ENCODE measurements at places on chromosomes 7 and 10.
A peak's percentile ranks its signal among the peaks of the same experiment; 100 is the strongest.

- no peak for DNase-seq
Measured at GRCh38 chr7:12719141-12719919, 31.9 kb downstream of the ARL4A start.

- no peak for DNase-seq
Measured at GRCh38 chr7:106610996-106611886, 49.7 kb downstream of the CCDC71L start.

DNA sequence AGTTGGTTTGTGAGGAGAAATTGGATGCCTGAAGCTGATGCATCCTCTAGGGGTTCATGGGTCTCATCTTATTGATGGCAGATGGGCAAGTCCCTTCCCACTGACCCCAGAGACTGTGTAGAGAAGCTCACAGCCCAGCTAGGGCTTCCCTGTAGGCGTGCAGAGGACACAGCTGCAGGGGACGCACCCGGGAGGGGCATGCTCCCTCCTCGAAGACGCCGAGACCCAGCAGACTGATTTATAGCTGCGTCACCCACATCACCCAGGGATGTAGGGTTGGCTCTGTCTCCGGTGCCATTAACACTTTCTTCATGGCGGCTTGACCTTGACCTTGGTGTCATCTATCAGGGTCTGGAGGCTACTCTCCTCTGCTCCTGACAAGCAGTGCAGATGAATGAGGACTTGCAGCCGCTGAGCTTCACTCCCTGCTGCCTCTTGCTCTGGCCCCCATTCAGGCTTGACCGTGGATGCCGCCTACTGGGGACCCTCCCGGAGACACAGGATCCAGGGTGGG lies 549.7 kb downstream of the TCERG1L start:
- no peak for DNase-seq

GRCh38 chr10:95291365-95292039 lies 699 bp upstream of the PDLIM1 start:
- DNase-seq = no peak

DNA sequence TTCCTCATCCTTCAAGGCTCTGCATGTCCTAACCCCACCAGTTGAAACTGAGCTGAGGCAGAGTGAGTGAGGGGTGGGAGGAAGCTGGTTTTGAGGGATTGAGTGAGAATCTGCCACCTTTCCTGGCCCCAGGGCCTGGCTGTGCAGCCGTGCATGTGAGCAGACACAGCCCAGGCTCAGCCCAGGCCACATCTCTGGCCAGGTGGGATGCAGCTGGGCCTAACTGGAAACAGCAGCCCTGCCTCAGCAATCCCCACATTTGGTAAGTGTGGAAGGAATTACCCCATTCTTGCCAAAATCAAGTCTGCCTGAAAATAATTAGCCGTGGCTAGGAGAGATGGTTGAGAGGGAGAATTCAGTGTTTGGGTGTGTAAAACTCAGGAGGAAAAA lies 116.6 kb downstream of the NEURL1 start:
- DNase-seq = no peak

DNA sequence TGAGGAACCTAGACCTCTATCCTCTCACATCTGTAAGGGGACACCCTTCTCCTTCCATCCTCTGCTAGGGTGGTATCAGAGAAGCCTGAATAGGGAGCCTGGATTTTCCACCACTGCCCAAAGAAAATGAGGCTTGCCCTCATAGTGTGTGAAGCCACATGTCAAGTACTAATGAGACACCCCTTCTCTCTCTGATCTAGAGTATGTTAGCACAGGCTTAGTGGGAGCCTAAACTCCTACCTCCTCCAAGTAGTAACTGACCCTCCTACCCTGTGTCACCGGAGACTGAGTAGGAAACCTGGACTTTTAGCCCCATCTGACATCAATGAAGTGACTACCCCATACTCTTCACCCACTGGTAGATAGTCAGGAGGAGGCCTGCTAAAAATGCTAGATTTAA lies 65.6 kb downstream of the PHYHIPL start:
- no peak for DNase-seq

DNA sequence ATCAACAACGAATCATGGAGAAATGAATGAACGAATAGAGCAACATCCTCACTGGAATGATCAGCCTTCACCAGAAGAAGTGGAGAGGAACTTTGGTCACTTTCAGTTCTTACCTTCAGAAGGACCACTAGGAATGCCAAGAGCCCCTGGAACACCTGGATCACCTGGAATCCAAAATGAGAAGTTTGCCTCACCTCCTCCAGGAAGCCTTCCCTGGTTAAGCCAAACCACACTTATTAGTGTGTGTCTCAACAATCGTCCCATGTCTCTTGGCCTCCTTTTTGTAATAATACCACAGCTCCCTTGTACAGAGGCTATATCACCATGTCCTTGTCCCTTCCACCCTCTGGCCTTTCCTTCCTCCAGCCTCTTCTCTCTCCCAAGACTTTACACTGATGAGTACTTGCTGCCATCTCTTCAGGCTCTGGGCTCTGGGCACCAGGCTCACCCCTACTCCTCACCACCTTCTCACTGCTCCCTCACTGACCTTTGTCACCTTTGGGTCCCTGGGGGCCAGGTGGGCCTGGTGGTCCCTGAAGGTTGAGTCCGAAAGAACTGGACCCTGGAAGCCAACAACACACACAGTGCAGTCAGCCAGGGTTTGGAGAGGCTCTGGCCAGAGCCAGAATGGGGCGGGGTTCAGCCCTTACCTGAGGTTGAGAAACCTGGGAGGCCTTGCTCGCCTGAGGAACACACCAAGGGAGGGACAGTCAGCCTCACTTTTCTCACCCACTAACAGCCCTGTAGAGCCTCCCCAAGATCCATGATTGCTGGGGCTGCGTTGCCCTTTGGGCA lies 46.5 kb downstream of the COL17A1 start:
- DNase-seq = no peak

DNA sequence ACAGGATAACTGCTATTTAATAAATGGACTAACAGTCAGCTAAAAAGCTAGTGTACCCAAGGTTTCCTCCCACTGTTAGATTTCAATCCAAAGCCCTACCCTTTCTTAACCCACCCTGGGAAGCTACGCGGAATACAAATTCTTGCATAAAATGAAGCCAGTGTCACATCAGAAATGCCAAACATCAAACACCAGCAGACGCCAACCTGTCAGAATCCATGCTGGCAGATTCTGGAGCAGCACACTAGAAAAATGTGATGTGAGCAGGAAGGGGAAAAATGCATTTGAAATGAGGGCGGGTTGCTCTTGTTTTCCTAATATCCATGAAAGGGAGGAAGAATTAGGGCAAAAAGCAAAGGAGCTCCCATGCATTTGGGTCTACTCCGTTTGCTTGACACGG lies 16.1 kb upstream of the JCAD start:
- DNase-seq = no peak

- DNase-seq = no peak
Measured at GRCh38 chr10:116719804-116720203, 22.6 kb downstream of the HSPA12A start.

- no peak for DNase-seq
Measured at GRCh38 chr7:114916261-114916892, 5.5 kb upstream of the MDFIC start.

DNA sequence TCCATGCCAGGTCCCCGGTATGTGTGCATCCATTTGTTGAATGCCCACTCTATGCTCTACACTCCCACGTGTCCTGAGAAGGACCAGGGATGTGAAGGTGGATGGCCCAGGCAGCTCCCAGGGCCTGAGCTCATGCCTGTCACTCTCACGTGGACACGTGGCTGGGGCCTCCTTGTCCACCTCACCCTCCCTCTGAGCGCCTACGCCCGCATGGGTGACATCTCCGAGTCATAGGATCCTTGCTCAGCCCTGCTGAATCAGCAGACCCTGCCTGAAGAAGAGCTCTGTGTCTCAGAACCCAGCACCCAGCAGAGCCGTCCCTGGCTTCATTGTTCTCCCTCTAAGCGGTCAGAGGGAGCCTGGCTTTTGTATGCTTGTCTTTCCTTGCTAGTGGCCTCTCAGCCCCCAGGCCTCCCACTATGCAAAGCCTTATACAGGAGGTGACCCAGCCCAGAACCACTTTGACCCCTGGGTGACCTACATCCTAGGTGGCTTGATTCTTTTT lies 107.9 kb upstream of the PPIF start:
- no peak for DNase-seq

DNA sequence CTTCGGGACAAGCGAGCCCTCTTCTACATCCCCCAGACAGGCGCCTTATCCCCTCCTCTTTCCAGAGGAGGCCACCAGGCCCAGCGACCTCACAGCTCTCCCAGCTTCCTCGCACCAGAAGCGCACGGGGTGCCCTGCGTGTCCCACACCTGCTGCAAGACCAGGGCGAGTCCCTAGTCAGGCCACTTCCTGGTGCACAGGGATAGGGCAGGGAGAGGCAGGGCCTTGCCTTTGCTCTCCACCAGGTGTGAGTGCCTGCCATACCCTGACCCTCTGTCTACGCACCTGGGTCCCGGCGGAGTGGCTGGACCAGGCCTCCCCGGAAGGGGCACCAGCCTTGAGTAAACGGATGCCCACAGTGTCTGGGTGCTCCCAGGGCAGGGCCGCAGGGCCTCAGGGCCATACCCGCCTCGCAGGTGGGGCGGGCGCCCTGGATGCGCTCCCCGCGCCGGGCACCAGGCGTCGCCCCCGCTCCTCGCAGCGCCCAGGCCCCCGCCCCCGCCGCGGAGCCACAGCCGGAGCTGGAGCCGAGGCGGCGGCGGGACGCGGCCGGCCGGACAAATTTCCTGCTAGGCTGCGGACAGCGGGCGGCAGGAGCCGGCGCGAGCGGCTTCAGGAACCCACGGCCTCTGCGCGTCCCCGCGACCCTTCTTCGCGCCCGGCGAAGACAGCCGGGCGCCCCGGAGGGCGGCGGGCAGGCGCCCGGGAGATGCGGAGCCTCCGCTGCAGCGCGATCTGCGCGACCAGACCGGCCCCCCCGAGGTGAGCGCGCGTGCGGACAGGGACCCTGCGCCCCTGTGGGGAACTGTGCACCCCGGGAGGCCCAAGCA lies at the start of gene PTPRE:
TSS of gene PTPRE (plus strand) at position 556 of the 830 bp plus-strand sequence. CDS start 133,779 bp downstream, outside the sequence.
- DNase-seq = peak; percentile 37

DNA sequence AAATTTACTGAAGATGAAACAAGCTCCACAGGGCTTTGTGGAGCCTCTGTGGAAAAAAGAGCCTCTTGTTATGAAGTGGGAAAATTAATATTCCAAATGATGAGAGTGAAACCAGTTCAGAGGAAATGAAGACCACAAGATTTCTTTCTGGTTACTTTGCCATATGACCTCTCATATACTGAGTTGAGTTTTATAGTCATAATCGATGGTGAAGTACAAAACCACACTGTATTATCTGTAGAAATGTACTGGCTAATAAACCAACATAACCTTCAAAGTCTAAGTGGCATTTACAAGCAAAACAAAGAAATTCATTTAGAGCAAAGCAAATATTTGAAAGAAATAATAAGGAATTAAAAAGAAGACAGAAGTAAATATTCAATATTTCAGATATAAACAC lies 662.6 kb upstream of the ZWINT start:
- no peak for DNase-seq

GRCh38 chr10:70052462-70053217 lies at the start of gene MACROH2A2:
MACROH2A2 (plus strand) TSS chr10:70052846; CDS start chr10:70075659, 22,813 bp downstream.
- peak; percentile 40 for DNase-seq

GRCh38 chr10:29327746-29328102 lies 38.9 kb downstream of the LYZL1 start:
- DNase-seq = no peak

DNA sequence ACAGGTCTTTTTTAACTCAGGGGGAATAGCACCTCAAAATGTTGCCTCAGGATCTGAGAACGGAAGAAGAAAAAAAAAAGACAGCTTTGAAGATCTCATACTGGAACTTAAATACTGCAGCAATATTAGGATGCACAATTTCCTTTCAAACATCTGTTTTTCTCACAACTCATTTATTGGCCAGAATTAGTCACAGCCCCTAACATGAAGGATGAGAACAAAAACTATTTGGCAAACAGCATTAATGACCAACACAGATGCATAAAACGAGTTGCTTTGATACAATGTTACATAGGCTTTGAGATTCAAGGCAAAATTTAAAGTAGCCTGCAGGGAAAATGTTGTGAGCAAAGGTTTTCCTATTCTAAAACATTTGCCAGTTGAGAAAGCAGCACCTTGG lies 36.5 kb downstream of the JMJD1C start:
- no peak for DNase-seq

GRCh38 chr10:122301055-122301810 lies 30.1 kb downstream of the BTBD16 start:
- no peak for DNase-seq

GRCh38 chr10:104123397-104123796 lies 1.4 kb downstream of the SFR1 start:
- DNase-seq = no peak

- no peak for DNase-seq
Measured at GRCh38 chr7:116291937-116292336, 81.6 kb downstream of the TES start.

- DNase-seq = no peak
Measured at GRCh38 chr10:77131214-77131613, 506.4 kb downstream of the KCNMA1 start.

GRCh38 chr7:2651847-2652735 lies 20.3 kb downstream of the TTYH3 start:
- no peak for DNase-seq

GRCh38 chr10:6140965-6141295 lies 52.1 kb downstream of the RBM17 start:
- no peak for DNase-seq

DNA sequence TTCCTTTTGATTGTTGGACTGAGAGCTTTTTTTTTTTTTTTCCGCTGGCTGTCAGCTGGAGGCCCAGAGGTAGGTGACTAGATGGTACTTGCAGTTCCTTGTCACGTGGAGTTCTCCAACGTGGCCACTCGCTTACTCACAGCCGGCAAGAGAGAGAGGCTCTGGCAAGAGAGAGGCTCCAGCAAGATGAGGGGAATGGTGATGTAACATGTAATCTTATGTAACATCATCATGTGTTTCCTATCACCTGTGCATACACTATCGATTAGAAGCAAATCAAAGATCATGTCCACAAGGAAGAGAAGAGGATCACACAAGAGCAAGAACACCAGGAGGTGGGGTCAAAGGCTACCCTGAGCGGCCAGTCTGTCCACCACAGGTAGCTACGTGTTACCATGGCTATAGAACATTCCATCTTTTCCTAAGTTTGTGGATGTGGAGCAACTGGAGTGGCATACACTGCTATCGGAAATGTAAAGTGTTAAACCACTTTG lies 4.0 kb upstream of the BORCS7 start:
- no peak for DNase-seq

- DNase-seq = no peak
Measured at GRCh38 chr10:11298116-11298515, 280.4 kb downstream of the CELF2 start.

DNA sequence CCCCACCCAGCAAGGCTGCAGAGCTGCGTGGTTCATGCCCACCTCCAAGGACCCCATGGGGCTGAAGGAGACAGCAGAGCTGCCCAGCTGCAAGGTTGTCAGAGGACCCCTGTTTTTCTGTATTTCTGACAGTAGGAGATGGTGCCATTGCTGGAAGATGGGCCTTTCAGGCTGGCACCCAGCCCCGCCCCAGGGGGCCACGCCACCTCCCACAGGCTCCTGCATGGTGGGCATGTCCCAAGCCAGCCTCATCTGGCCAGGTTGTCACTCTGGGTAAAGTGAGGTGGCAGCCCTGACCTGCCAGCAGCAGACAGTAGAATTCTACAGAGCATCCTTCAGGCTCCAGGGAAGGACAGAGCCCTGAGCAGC lies 75.5 kb upstream of the RET start:
- no peak for DNase-seq

- DNase-seq = no peak
Measured at GRCh38 chr7:104906032-104906431, 108.0 kb upstream of the KMT2E start.
